ENCODE measurements at places on chromosomes 1 and 21.

DNA sequence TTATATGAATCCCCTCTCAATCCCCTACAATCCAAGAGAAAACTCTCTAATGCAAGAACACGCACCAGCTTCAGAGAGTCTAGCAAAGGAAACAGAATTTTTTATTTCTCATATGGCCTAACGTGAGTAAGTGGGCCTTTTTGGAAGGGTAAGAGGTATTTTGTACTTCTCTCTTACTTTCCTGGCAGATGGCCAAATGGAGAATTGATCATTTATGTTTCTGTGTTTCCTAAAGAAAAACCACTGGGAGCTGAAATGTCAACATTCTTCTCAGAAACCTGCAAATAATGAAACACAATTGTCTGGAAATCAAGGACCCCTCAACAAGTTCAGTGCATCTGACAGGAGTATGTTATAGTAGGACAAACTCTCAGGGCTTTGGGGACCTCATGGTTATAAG is 176.4 kb upstream of the C8B start:
- no peak for DNase-seq

- no peak for DNase-seq
These were observed 80.2 kb upstream of the GALNT2 start for GRCh38 chr1:229986737-229987337.

GRCh38 chr1:119475866-119476439 is 31.1 kb upstream of the HSD3B1 start:
- no peak for DNase-seq

DNA sequence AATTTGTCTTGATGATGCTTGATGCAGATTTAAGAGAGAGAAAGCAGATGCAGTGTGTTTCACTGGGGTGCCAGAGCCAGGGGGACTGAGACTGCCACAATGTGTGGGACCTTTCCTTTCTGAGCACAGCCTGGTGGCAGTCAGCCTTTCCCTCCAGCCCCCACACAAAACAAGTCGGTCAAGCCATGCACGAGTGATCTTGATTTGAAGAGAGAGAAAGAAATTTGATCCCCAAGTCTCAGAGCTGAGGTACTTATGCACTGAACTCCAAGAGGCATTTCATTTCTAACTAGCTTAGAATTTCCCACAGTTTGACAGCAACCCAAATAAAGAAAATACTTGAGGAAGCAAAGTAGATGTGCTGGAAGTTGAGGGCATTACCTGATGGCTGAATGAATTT is 193.8 kb downstream of the ST6GALNAC3 start:
- DNase-seq = no peak

- no peak for DNase-seq
These were observed 142.1 kb upstream of the COL11A1 start for GRCh38 chr1:103250441-103250861.

- no peak for DNase-seq
These were observed 7.0 kb downstream of the DDOST start for GRCh38 chr1:20654104-20654690.

- DNase-seq = no peak
These were observed 51.3 kb upstream of the KRTAP11-1 start for GRCh38 chr21:30932686-30933085.

GRCh38 chr1:43363283-43363934 is 4.4 kb downstream of the ELOVL1 start:
- no peak for DNase-seq

- no peak for DNase-seq
These were observed 1.7 kb upstream of the IL6R start for GRCh38 chr1:154403261-154403943.

GRCh38 chr1:40651138-40651857 is 14.2 kb downstream of the RIMS3 start:
- no peak for DNase-seq

DNA sequence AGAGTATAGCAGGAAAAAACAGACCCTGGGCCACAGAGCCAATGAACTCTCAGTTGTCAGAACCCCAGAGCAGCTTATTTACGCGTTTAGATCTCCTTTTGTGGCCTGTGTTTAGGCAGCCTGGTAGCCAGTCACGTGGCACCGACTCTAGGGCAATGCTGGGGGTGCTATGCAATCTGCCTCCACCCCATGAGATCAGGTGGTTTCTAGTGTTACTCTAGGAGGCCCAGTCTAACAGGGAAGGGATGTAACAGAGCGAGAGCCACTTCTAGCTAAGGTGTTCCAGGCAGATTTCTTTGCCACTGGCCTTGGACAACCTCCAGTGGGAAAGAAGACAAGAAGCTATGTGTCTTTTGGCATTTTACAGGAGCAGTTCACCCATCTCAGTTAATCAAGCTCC is 12.0 kb upstream of the A3GALT2 start:
- no peak for DNase-seq
